Head of caudate nucleus (tissue), 42 donors: ENCODE measurements at places on chromosomes 3 and 15.
A peak's percentile ranks its signal among the peaks of the same experiment; 100 is the strongest.

DNA sequence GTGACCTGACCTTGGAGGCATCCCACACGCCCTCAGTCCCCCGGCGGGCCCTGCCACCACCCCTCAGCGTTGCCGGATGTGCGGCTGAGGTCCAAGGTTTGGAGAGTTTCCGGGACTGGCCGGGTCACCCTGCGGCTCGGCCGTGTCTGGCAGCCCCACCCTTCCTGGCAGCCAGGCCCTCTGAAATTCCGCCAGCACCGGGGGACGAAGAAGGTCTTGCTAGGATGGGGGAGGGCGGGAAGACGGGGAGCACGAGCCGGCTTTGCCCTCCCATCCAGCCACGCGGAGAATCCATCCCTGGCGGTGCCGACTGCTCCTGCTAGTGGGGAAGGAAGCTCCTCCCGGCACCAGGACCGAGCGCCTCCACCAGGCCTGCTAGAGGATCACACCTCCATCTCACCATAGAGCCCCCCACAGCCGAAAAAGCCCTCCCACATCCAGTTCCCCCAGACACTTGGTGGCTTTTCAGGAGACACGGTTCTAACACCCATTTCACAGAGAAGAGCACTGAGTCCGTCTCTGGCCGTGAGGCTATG lies 81.5 kb downstream of the CPN2 start:
- DNase-seq, result peak; percentile 65

GRCh38 chr3:71492566-71492965 lies 91.0 kb downstream of the FOXP1 start:
- DNase-seq, result no peak

DNA sequence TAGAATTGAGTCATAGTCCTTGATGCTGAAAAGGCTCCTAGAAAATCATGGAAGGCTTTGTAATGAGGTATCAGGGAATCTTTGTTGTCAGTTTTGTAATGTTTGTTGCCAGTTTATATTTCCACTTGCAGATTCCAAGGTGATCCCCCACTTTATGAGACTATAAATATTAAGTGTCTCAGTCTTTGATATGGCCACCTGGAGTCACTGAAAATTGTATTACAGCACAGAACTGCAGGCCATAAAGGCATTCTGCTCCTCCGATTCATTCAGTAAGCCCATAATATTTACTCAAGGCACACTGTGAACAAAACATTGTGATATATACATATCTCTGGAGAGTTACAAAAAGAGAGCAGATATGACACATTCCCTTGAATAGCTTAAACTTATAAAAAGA lies 457.8 kb upstream of the ZNF385D start:
- DNase-seq, result no peak

DNA sequence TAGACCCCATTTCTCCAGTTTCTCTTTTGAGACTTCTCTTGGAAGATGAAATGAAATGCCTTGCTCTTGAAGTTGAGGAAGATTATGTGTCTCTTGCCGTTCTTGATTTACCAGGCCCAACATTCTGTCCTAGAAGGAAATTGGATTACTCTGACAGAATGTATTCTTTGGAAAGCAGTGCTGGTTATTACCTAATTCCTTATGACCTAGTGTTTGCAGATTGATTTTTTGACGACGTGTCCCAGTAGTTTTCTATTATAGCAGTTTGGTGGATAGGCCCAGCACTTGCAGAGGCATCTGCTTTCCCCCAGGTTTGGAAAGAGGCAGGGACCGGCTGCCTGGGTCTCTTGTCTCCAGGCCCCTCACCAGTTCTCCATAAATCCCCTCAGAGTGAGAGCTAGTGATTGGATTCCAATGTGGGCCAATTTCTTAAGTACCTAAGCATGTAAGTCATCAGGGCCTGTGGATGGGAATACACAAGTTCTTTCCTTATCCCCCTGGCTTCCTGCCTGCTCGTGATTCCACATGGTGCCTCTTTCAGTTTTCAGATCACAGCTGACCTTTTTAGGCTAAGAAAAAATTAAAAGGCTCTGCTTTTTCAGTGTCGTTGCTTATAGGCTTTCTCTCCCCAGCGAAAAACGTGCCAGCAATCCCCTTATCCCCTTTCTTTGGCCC lies 50.2 kb downstream of the EPHB3 start:
- DNase-seq, result no peak

- no peak for DNase-seq
Observed at GRCh38 chr3:127004641-127005397, 21.9 kb downstream of the PLXNA1 start.

- DNase-seq, result no peak
Observed at GRCh38 chr3:12944413-12944812, 103.0 kb upstream of the RPL32 start.

DNA sequence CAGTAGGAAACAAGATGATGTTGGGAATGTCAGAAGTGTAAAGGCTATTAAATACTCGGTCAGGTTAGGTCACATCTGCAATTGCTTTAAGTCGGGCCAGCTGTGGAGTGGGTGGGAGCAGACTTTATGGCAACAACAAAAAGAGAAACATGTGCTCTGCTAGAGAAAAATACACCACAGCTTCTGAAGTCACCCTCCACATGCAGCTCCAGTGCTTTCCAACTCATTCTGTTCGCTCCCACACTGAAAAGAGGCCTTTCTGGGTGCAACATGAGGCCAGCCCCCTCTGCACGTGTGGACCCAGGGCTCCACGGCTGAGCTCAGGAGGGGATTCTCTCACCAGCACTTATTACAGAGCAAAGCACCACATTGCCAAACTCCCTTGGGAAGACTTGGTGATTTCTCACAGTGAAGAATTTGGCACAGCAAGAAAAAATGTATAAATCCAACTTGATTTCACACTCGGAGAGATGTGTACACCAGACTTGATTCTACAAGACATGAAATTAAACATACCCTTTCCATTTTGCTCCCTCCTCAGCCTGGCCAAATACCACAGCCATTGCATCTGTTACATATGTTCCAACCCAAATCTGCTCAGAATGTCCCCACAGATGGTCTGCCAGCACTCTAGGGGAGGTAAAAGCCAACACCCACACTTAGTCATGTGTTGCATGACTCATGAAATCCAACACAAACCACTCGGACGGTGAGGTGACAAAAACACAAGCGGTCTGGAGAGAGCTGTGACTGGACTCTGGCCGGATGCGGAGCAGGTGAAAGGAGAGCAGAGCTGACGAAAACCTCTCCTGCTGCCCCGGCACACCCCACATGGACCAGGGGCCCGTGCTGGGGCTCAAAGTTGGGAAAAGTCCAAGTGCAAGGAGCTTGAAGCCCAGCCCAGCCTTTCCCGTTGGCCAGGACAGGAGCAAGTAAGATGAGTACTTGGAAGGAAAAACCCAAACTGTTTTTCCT lies 74.6 kb downstream of the ITGB5 start:
- no peak for DNase-seq

- no peak for DNase-seq
Observed at GRCh38 chr3:112000367-112000771, 1.6 kb downstream of the TAGLN3 start.

DNA sequence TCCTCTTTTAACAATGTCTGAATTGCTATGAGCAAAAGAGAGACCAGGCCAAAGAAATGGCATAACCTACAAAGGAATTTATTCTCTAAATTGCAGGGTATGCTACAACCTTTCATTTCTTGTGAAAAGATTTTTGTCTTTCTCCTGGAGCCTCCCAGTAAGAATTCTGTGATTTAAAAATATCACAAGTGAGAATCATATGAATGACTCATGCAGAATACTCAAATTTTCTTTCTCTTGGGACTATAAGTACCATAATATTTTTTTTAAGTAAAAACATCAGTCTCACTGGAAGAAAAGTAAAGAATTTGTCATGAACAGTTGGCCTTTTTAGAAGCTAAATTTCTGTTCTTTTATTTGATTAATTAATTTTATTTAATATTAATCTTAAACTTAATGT lies 26.3 kb downstream of the SYNPR start:
- no peak for DNase-seq

GRCh38 chr15:91853511-91853947 lies at the start of gene SLCO3A1:
TSS of gene SLCO3A1 (plus strand) at chr15:91853708.
- peak; percentile 76 for DNase-seq

DNA sequence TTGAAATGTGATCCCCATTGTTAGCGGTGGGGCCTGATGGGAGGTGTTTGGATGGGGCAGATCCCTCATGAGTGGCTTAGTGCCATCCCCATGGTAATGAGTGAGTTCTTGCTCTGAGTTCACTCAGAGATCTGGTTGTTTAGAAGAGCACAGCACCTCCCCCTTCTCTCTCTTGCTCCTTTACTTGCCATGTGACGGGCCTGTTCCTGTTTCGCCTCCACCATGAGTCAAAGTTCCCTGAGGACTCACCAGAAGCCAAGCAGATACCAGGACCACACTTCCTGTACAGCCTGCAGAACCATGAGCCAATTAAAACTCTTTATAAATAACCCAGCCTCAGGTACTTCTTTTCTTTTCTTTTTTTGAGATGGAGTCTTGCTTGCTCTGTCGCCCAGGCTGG lies 46.6 kb downstream of the ANP32A start:
- no peak for DNase-seq

GRCh38 chr3:173688216-173688842 lies 290.8 kb downstream of the NLGN1 start:
- no peak for DNase-seq

- DNase-seq, result no peak
Observed at GRCh38 chr15:83810110-83810509, 156.2 kb downstream of the ADAMTSL3 start.

GRCh38 chr15:69562564-69562963 lies 109.9 kb downstream of the RPLP1 start:
- no peak for DNase-seq
